ENCODE measurements at places on chromosomes 6 and 20.

- no peak for DNase-seq
Observed at GRCh38 chr20:49891476-49892110, 23.7 kb downstream of the SPATA2 start.

DNA sequence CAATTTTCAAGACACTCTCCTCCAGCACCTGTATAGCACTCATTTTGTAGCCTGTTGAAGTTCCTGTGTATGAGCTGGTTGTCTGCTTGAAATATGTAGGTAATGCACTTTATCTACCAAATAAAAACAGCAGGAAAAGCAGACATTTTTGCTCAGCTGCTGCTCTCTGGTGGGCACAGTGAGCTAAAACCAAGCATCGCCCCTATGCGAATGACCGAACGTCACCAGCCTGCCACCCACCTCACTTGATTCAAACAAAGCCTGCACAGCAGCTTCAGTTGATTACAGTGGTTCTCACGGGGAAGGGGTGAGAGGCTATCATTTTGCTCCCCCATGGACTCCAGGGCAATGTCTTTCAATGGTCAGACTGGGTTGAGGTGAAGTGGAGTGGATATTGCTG lies 185.7 kb downstream of the SASH1 start:
- DNase-seq = no peak

GRCh38 chr6:11805259-11806053 lies 26.9 kb upstream of the ADTRP start:
- no peak for DNase-seq

DNA sequence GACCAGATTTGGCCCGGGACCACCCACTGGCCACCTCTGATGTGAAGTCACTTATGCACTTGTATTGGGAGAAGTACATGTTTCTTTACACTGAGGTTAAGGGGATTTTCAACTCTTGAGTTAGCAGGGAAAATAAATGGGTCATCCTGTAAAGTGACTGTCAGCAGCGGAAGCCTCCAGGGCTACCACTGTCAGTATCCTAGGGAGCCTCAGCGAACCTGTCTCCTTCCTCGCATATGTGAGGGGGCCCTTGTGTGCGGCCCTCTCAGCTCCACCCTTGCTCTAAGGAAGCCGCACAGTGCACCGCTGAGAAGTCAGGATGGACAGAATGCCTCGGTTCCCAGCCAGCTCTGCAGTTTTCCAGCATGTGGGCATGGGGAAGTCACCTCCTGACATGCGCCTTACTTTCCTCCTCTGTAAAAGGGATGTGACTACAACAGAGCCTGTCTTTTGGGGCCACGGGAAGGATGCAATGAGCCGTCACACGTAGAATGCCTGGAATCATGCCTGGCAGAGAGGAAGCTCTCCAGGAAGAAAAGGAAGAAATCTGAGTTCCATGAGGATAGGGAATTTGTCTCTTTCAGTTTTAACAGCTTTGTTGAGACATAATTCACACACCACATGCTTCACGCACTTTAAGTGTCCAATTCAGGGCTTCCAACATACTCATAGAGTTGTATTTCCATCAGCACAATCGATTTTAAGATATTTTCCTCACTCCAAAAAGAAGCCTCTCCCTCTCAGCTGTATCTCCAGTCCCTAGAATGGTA lies 115.4 kb downstream of the SYCP2 start:
- no peak for DNase-seq

GRCh38 chr6:149118737-149119653 lies 198.5 kb upstream of the TAB2 start:
- no peak for DNase-seq

GRCh38 chr20:41181567-41181966 lies 44.2 kb downstream of the PLCG1 start:
- no peak for DNase-seq

DNA sequence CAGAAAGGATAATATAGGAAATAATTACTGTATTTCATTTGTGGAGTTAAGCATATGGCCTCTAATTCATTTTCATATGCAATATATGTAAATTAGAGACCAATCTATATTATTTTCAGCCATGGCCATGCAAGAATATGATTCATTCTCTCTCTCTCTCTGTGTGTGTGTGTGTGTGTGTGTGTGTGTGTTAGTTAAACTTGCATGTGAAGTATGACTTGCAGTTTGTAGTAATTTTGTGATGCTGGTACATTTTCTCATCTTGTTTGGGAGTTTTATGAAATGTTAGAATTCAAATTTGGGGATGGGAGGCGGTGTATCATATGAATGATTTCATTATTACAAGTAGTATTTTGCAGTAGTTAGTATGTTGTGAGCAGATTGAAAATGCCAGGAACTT lies 74.8 kb downstream of the JARID2 start:
- DNase-seq = no peak

DNA sequence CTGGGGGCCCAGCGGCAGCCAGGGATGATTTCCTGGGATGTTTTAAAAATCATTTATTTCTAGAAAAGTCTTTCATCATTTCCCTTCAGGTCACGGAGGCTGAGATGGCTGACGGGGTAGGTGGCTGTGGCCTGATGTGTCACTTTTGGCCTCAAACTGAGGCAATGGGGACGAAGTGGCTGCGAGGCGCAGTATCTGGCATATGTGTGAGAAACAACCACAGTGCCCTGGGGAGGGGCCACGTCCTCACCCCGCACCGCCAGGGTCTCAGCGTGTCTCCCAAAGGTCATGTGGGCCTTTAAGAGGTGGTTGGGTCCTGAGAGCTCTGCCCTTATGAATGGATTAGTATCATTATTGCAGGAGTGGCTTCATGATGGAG lies 120.0 kb downstream of the CEBPB start:
- DNase-seq = no peak

- DNase-seq = no peak
Observed at GRCh38 chr6:156949376-156949775, 172.2 kb downstream of the ARID1B start.

DNA sequence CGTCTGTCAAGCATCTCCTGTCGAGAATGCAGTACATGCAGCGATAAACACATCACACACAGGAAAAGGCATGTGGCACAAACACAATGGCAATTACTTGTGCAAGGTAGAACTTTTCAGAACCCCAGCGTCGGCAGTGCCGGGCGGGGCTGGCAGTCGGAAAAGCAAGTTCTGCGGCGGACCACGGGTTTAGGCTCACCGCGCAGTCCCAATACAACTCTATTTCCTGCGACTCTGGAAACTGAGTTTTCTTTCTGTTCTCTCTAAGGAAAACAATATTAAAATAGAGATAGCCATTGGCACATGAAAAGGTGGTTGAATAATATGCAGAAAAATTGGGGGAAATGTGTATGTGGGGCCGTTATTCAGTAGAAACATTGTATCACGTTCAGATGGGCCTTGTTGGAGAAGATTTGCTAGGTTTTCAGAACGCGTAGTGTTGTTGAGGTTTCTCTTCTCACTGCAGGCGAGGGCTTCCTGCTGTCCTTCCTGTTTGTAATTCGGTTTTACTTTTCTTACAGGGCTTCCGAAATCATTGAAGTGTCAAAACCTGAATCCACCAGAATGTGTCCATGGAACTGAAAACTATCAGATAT lies 369.5 kb downstream of the THBS2 start:
- no peak for DNase-seq

DNA sequence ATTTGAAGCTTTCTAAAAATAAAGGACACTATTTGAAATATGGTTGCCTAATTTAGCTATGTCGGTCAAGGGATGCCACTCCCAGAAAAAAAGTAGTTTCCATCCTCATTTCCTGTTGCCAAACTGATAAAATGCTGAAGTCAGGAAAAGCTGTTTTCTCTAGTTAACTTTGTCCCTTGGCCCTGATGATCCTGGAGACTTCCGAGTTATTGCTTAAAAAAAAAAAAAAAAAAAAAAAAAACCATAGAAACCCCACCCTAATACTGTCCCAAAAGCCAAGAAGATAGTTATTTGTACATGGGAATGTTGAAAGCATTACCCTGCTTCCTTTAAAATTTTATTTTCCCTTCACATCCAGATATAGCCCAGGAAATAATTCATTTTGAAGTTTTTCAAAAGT lies 236.7 kb downstream of the SOD2 start:
- DNase-seq = no peak

DNA sequence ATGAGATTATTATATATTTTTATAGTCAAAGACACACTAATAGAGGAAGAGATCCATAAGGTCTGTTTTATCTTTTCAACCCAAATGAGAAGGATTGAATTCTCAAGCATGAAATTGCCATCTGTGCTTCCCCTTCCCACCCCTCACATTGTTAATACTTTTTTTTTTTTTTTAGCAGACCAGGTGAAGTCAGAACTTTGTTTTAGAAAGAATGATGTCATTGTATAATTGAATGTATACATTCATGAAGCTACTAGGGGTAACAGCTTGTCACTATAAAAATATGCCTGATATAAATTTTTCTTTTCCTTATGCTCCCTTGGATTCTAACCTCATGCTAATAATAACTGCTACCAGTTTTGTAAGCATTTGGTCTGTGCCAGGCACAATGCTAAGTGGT lies 88.9 kb downstream of the TFAP2B start:
- DNase-seq = no peak

Data from stimulated activated CD4-positive, alpha-beta T cell treated with anti-CD3 and anti-CD28 coated beads, Interleukin-4, amount 100 ng/mL, for 4 hours (primary cell).